Upper lobe of left lung (tissue), 6 donors: ENCODE measurements at places on chromosomes 1 and 21.

DNA sequence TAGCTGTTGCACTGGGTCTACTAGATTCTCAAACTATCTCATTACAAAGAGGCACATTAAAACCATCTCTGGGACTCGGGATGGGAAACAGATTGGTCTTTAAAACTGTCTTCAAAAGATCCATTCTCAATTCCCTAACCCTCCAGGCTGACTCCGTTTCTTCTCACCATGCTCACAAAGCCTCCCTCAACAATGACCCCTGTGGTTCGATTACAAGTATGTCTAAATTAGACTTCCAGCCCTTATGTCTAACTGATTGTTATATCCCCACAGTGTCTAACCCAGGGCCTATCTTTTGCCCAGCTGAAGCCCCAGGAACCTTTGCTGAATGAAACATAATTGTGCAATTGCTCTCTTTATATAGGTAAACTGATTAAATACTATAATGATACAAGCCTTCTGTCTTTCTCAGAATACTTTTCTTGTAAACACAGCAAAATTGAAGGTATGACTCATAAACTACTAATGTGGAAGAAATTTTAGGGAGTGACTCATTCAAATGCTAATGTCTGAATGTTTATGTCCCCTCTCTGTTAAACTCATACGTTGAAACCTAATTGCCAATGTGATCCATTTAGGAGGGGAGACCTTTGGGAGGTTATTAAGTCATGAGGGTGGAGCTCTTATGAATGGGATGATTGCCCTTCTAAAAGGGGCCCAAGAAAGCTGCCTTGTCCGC, 65.6 kb upstream of the DAB1 start:
- no peak for DNase-seq

DNA sequence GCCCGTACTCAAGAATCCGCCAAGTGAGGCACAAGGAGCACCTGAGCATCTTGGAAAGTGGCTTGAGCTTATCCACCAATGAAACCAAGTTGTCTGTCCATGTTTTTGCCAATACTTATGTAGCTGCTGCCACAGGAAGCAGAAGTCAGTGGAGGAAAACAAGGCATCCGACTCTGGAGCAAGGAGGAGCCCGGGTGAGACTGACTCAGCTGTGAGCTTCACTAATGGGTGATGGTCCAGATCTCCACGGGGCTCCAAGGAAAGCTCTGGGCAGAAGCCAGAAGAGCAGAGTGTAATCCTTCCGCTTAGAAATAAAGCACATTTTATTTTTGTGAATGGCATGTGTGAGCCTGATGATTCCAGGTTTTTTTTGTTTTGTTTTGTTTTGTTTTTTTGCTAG, 12.3 kb upstream of the SSR2 start:
- DNase-seq, result no peak

DNA sequence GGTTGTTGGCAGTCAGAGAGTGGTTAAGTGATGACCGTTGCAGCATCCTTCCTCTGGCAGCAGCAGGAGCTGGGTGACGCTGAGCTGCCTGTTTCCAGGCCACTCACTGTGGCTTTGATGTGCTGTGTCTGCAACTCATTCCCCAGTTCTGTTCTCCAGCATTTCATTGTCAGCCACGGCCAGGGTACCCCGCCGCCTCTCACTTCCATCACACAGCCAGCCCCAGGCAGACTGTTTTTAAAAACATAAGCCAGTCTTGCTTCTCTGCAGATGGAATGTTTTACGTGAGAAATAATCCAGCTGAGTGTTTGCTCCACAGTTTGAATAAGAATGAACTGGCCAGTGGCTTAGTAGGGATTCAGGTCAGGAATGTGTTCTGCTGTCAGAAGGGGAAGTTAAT, 21.5 kb upstream of the ST6GALNAC3 start:
- DNase-seq, result no peak

- DNase-seq, result peak; percentile 58
Measured at GRCh38 chr1:40612345-40612831, 53.1 kb downstream of the RIMS3 start.

DNA sequence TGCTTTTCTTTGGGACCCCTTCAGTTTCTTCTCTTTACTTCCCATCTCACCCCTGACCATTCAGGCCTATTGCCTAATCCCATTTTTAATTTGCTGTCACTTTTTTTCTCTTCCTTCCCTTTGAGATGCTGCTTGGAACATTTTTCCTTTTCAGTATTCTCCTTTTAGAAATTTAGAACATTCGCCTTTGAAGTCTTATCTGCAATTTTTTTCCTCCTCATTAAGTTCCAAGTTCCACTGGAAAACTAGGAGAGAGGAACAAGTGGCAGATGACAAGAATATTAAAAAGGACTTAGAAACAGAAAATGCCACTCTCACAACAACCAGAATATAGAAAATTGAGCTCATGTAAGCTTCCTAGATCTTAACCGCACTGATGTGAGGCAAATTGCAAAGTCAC, 126.6 kb downstream of the PSMG1 start:
- DNase-seq, result no peak

DNA sequence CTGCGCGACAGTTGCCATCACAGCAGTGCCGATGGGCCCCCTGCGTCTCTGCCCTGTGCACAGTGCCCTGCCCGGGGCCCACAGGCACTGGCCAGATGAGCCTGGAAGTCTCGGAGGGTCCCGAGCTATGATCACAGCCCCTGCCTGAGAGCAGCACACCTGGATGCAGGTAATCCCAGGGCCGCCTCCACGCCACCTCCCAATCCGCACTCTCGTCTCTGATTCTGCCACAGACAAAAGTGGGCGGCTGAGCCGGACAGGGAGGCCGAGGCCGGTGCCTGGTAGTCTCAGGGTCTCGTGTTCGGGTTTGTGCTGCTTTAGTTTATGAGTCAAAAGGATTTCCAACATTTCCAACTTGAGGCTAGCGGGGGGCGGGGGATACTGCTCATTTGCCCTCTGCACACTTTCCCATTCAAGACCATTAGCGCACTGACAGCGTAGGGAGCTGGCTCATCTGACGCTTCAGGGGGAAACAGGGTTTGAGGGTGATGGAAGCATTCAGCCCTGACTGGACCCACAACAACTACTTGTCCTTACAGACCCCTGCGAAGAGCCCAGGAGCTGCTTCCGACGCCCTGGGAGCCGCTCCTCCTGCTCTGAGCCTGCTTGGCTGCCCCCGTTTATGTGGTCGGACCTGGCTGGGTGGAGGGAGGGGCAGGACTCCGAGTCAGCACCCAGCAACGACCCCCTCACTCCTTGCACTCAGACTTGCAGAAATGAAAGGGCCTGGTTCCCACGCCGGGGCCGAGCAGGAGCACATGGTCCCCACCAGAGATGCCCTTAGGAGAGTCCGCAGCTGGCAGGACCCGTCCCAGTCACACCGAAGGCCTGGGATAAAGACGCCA, 1.8 kb upstream of the TTC34 start:
- DNase-seq, result peak; percentile 67

DNA sequence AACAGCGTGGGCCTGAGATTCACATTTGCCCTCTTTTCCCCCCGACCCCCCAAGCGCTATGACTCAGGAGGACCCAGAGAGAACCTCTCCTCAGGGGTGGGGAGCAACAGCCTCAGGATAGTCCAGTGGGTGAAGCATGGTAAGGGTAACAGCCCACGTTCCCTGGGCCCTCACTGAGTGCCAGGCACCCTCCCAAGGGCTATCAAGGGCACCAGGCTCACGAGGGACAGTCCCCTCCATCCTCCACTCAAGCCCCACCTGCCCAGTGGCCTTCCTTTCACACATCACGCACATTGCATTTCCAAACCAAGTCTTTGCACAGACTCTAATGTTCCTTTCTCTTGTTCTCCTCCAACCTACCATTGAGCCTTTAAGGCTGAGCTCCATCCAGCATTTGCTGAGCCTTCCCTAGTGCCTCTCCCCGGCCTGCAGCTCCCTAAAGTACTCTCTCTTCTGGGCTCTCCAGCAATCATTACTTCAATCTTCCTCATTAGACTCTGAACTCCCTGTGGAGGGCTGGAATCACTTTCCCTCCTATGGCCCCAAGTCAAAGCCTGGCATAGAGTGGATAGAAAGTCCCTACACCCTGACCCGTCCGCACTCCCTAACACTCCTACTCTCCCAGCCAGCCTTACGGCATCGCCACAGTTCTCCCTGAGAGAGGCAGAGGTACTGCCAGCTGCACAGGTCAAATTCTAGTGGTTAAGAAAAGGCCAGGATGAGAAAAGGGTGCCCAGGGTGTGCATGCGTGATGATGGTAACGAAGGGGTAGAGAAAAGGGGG, 1.0 kb downstream of the AKR7A2 start:
- DNase-seq, result no peak

- DNase-seq, result no peak
Measured at GRCh38 chr1:198935306-198935921, 296.6 kb downstream of the PTPRC start.

DNA sequence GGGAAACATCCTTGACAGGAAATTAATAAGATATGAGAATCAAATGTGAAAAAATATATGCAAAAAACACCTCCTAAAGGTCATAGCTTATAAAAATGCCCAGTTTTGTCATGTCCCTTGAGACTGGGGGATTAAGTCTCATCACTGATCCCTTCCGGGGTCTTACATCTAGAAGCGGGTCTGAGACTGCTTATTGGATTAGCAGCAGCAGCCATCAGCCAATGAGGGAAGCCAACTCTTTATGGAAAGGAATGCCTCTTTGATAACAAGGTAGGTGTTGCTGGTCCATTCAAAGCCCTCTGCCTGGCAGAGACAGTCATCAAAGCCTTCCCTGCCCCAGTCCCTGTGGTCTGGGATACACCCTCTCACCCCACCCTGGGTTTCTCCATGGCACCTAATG, 3.9 kb upstream of the CACNA1S start:
- DNase-seq, result no peak

GRCh38 chr1:54255026-54255702, 55.2 kb downstream of the MRPL37 start:
- no peak for DNase-seq

GRCh38 chr21:31186916-31187315, 148.6 kb upstream of the KRTAP19-8 start:
- DNase-seq, result no peak
